Posterior cingulate gyrus (tissue), 11 donors: ENCODE measurements at places on chromosomes 7 and 10.

DNA sequence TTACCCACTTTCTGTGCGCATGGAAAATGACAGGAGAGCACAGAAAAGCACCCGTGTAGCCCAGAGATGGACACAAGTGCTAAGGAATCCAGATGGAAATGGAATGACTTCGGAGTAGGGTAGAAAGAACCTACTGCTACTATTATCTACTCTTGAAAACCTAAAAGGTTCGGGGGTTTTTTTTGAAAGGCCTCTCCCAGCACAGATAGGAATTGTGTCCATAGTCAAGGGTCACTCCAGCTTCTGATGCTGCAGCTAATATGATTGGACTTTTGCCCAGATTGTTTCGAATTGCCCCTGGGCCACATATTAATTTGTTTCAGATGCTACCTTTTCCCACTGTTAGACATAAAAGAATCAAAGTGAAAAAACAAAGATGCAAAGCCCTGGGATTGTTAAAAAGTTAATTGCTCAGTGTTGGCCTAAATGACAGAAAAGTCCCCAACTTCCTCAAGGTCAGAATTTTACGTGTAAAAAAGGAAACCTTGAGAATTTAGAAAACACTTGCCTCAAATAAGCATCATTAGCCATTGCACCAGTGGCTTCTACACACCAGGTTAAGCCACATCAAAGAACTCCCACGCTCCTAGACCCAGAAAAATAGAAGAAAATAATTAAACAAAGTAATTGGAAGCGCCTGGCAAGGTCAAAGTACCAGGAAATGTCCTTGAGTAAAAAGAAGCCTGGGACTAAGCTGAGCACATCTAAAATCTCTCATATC, 40.8 kb upstream of the INSIG1 start:
- no peak for DNase-seq

GRCh38 chr7:88291398-88292173, 15.1 kb downstream of the STEAP4 start:
- no peak for DNase-seq

DNA sequence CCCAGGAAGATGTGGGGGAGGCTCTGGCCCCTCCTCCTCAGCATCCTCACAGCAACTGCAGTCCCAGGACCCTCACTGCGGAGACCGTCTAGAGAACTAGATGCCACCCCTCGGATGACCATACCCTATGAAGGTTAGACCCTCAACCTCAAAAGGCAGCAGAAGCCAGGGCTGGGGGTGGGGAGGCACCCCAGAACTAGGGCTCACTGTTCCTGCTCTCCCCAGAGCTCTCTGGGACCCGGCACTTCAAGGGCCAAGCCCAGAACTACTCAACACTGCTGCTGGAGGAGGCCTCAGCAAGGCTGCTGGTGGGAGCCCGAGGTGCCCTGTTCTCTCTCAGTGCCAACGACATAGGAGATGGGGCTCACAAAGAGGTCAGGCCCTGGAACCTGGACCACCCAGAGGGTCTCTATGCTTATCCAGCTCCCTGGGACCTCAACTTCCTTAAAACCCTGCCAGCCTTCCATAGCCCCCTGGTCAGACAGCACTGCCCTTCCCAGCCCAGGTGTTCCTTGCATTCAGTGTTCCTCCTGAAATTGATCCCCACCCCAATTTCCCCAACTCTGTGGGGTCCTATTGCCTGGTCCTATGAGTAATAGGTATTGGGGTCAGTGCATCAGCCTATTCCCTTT, 3.7 kb downstream of the SEMA4G start:
- no peak for DNase-seq

DNA sequence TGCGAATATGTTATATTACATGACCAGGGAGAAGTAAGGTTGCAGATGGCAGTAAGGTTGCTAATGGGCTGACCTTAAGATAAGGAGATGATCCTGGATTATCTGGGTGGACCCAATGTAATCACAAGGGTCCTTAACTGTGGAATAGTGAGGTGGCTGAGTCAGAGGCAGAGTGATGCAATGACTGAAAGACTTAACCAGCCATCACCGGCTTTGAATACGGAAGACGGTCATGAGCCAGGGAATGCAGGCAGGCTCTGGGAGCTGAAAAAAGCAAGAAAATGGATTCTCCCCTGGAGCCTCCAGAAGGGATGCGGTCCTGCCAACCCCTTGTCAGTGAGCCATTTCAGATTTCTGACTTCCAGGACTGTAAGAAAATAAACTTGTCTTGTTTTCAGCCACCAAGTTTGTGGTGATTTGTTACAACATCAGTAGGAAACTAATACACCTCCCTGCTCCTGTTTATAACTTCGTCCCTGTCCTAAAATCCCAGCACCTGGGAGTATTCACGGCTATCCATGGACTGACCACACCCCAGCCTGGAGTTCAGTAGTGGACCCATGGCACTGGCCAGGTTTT, 4.6 kb upstream of the C10orf95 start:
- no peak for DNase-seq

DNA sequence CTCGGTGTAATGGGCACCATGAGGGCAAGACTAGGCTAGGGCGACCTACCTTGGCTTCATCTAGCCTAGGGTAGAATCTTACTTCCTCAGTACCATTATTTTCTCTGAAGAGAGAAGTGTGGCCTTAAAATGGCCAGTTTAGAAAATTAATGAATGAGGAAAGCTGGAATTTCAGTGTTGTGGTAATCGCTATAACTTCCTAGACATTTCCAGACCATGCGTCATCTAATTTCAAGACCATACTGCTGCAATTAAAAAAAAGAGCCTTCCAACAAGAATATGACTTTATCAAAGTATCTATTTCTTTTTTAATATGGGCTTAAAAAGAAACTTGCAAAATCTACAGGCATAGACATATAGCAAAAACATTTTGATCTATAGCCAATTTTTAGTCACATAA, 68.5 kb downstream of the CPVL start:
- DNase-seq = no peak

DNA sequence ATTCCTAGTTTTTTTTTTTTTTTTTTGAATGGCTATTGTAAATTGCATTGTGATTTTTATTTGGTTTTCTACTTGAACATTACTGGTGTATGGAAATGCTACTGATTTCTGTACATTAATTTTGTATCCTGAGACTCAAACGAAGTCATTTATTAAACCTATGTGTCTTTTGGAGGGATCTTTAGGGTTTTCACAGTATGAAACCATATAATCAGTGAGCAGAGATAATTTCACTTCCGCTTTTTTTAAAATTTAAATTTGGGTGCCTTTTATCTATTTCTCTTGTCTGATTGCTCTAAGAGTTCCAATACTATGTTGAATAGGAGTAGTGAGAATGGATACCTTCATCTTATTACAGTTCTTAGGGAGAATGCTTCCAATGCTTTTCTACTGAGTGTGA, 102.7 kb downstream of the ZWINT start:
- DNase-seq = no peak

DNA sequence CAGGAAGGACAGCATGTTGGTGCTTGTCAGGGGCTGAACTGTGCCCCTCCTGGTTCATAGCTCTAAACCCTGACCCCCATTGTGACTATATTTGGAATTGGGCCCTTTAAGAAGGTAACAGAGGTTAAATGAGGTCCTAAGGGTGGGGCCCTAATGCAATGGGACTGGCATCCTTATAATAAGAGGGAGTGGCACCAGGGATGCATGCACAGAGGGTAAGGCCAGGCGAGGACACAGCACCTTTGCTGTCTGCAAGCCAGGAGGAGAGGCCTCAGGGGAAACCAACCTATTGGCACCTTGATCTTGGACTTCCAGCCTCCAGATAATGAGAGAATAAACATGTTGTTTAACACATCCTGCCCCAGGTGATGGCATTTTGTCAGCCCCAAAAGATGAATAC, 61.3 kb upstream of the EBF3 start:
- DNase-seq = no peak

GRCh38 chr7:35988818-35989217, 164.2 kb upstream of the EEPD1 start:
- no peak for DNase-seq

DNA sequence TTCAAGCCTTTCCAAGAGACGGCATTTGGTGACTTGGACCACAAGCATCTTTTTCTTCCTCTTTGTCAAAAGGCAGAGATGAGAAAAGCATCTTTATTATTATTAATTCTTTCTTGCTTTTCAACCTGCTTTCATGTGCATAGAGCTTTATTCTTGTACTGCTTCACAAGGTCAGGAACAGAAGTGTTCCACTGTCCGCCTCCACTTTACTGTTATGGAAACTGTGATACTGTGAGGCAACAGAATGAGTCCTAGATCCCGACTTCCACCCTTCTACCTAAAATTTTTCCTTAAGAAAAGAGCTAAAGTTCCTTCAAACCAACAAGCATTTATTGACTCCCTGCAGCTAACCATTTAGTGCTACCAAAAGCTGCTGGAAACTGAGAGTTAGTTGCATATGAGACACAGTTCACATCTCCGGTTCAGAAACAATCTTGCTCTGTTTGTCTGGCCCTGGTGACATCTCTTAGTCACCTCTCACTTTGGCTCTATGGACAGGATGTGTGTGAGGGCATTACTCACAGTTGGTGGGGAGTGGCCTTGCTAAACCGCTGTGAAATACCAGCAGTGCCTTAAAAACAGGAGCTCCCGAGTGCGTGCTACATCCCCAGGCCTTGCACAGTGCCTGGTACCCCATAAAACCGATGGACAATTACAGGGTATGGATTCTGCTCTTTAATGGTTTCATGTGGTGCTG, 77.1 kb upstream of the TRIL start:
- no peak for DNase-seq

GRCh38 chr7:21426286-21427181, 1.3 kb upstream of the SP4 start:
- DNase-seq = no peak

- DNase-seq = no peak
Observed at GRCh38 chr7:49791088-49791741, 17.8 kb downstream of the VWC2 start.

- no peak for DNase-seq
Observed at GRCh38 chr10:124325998-124326636, 92.6 kb downstream of the OAT start.

GRCh38 chr10:126798649-126799048, 106.6 kb upstream of the DOCK1 start:
- no peak for DNase-seq

DNA sequence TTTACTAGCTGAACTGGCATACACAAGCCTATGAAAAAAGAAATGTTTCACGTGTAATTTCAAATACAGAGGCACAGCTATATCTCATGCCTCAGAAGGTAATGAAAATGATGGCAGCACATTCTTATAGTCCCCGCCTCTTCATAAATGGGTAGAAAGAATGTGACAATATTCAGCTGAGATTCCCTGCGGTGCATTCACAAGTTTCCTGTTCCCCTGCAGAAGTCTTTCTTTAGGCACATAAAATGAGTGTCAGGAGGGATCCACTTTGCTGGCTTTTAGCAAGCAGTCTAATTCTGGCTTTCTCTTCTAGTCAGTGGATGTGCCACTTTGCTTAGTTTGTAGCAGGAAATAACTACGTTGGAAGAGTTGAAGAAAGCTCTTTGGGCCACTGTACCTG, 56.1 kb downstream of the DGKB start:
- no peak for DNase-seq

DNA sequence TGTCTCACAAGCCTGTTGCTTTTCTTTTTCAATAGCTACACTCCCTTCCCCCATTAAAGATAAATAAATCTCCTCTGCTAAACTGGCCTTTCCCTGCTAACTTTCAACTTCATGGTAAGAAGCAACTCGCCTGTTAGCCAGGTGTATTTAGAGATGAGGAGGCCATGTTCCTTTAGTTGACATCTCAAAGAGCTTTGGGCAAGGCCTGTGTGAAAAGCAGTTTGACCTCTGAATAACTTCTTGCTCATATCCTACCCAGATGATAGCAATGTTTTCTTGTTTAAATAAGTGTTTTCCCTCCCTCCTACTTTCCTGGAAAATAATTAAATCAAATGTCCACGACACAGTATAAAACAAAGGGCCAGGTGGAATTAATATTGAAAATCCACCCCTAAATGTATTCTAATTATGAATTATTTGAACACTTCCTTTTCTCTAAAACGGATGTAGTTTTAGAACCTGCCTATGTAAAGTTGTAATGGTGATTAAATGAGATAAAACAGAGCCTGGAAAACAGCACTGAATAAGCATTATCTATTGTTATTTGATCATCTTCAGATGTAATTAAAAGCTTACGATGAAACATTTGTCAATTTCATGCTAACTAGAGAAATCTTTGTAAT, 78.5 kb downstream of the HGF start:
- DNase-seq = no peak

GRCh38 chr7:29435167-29435566, 128.5 kb upstream of the PRR15 start:
- DNase-seq = no peak

GRCh38 chr10:11012421-11013295, 5.0 kb upstream of the CELF2 start:
- DNase-seq = no peak

- DNase-seq = no peak
Observed at GRCh38 chr7:26181474-26182227, 18.9 kb downstream of the HNRNPA2B1 start.

- no peak for DNase-seq
Observed at GRCh38 chr7:124089621-124090020, 56.8 kb upstream of the TMEM229A start.

DNA sequence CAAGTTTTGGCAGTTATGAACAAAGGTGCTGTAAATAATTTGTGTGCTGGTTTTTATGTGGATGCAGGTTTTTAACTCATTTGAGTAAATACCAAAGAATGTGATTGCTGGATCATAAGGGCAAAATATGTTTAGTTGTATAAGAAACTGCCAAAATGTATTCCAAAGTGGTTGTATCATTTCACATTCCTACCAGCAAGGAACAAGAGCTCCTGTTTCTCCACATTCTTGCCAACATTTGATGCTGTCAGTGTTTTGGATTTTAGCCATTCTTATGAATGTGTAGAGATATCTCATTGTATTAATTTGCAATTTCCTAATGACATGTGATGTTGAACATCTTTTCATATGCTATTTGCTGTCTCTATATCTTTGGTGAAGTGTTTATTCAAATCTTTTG, 207.3 kb upstream of the LRGUK start:
- DNase-seq = no peak

GRCh38 chr7:88546808-88547207, 212.7 kb upstream of the ZNF804B start:
- no peak for DNase-seq

GRCh38 chr10:1903982-1904381, 166.7 kb upstream of the ADARB2 start:
- DNase-seq = no peak

GRCh38 chr7:105011831-105012502, 2.0 kb upstream of the KMT2E start:
- DNase-seq = no peak

DNA sequence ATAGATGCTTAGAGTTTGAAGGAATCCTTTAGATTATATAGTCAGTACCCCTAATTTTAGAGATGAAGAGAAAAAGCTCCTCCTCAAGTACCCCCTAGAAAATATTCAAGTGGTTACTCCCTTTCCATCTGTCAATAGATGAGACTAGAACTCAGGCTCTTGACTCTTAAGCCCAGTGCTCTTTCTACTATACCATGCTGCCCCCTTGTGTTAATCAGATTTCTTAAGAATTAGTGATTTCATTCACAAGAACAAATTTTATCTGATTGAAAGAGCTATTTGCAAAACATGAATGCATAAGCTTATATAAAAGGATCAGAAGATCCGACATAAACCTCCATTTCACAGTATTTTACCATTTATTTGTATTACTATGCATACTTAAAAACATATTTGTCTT, 179.3 kb downstream of the TFEC start:
- DNase-seq = no peak
